Mesothelial cell of epicardium (in vitro differentiated cells): ENCODE measurements at places on chromosomes 6 and 20. TPM values are rescaled to one million over a fixed set of nuclear protein-coding genes. Genes with fewer than 3 reads are reported as not detected.

The EEF1E1 gene
- 31.1 to 34.0 TPM (median 32.4 TPM) in 3 replicates for total RNA-seq

- DNase-seq: no peak
Measured at GRCh38 chr6:28643017-28643740, 117.5 kb downstream of the GPX5 start.

GRCh38 chr6:159434410-159434809, 258.6 kb downstream of the SOD2 start:
- DNase-seq: no peak

GRCh38 chr6:10271982-10272381, 142.9 kb downstream of the TFAP2A start:
- no peak for DNase-seq
